ENCODE measurements at places on chromosomes 2 and 18. TPM values are rescaled to one million over a fixed set of nuclear protein-coding genes. Genes with fewer than 3 reads are reported as not detected.

DNA sequence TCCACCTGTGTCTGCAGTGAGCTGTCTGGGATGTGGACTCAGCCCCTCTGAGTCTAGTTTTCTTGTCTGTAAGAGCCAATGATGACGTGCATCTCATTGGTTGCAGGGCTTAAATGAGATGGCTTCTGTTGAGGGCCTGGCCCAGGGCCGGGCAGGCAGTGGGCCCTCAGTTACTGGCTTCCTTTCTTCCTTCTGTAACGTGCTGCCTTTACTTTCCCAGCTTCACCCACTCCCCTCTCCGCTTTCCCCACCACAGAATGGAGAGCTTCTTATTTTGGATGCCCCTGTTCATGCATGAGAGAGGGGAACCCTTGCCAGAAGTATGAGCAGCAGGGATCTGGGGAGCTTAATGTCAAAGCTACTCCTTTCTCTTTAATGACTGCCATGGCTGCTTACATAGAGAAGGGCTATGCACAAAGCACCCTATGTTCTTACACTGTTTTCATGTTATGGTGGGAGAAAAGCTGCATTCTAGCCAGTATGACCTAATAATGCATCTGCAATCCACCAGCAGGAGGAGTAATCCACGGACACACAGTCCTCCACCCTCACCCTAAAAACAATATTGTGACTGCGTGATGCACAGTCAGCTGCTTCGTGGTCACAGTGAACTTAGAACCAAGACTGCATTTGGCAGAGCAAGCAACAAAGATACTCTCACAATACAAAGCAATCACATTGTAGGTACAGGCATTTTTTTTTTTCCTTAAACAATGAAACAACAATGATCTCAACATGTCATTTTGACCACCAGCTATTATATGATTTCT lies 37.2 kb downstream of the CREG2 start:
- peak; percentile 31 for DNase-seq

TUBA4B gene
- not detected for total RNA-seq

- no peak for DNase-seq
Measured at GRCh38 chr18:55318951-55319441, 269.0 kb downstream of the TCF4 start.

- DNase-seq, result no peak
Measured at GRCh38 chr2:26993768-26994167, 23.3 kb downstream of the MAPRE3 start.

CTAGE1 gene
- total RNA-seq, result not detected

GRCh38 chr2:201343559-201343958 lies 13.6 kb downstream of the FLACC1 start:
- no peak for DNase-seq

CPLX4 gene
- total RNA-seq, result not detected

DNA sequence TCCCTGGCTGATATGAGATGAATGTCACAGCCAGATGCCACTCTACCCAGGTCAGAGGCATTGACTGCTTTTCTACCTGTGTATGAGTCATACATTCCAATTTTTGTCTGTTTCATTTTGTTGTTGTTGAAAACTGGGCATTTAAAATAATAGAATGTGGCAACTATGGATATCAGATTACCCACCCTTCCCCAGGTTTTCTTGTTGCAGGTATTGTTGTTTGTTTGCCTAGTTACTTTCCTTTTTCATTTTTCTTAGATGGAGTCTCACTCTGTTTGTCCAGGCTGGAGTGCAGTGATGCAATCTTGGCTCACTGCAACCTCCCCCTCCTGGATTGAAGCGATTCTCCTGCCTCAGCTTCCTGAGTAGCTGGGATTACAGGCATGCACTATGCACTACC lies 70.2 kb downstream of the LRRC30 start:
- no peak for DNase-seq

GRCh38 chr2:175312137-175312536 lies 130.6 kb upstream of the ATP5MC3 start:
- no peak for DNase-seq

- no peak for DNase-seq
Measured at GRCh38 chr2:67802291-67802690, 260.5 kb downstream of the C1D start.

DCDC2C gene
- not detected for total RNA-seq

DNA sequence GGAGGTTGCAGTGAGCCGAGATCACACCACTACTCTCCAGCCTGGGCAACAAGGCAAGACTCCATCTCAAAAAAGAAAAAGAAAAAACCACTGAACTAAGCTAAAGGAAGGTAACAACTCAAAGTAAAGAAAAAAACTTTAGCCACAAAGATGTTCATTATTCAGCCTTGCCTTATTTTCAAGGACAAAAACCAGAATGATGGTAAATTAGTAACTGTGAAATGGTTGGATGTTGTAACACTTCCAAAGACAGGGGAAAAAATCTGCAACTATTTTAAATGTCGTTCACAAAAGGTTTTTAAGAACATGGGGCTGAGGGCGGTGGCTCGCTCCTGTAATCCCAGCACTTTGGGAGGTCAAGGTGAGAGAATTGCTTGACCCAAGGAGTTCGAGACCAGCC lies 10.1 kb downstream of the ADAM17 start:
- no peak for DNase-seq

DNA sequence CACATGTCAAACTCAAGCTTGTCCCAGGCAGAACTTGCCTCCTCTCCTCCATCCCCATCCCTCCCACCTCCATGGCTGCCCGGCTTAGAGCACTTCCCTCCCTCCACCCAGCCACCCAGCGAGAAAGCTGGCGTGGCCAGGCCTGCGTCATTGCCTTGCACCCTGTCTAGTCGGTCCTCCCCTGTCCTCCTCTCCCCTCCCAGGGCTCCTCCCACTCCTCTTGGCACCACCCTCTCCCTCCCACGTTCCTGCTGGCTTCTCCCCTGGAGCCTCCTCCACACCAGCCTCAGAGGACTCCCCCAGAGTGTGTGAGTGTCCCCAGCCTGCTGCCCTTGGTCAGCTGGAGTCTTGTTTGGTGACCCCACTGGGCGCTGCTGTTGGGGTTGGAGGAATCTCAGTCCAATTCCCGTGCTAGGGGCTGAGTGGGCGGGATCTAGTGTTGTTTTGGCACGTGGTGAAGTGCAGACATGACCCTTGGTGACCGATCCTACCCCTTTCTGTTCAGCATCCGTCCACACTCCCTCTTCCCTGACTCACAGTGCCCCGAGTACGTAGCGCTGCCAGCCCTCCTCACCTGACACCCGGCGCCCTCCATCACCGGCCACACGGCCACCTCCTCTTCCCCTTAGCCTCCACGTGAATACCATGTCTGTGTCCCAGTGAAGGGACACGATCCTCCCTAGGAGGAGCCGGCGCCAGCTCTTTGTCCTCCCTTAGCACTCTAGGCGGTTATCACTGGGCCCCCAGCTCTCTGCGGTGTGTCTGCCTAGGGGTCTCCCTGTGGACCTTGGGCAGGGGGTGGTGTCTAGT lies 41.4 kb downstream of the ATP6V1C2 start:
- DNase-seq, result no peak

DNA sequence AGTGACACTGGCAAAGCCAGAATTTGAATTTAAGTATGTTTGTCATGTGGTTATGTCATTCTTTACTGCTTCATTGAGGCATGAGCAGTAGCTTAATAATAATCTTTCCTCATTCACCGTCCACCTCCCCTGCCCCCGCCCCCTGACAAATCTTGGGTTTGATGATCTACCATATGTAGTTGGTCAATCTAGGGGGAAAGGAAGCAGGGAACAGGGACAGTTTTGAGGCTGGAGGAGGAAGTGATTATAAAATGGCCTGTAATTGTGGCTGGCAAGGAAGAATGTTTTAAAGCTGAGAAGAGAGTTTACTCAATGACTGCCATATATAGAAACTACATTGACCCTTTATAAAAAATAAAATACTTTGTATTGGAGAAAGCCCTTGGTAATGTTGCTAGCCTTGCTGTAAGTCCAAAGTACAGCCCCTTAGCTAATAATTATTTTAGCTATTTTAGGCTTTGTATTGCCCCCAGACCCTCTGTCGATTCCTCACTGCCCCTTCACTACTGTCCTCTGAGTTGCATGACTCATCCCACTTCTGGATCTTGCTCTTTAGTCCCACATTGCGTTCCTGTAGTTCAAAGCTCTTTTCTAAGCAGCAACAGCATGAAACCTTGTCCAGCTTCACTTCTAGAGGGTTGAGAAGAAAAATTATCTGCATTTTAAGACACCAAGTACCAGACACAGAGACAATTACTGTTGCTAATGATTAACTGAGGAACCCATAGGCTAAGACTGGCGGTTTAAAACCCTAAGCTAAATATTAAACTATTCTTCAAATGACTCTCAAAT lies 38.4 kb downstream of the PELI1 start:
- DNase-seq, result no peak

- DNase-seq, result no peak
Measured at GRCh38 chr2:63029058-63029457, 21.6 kb upstream of the OTX1 start.

DNA sequence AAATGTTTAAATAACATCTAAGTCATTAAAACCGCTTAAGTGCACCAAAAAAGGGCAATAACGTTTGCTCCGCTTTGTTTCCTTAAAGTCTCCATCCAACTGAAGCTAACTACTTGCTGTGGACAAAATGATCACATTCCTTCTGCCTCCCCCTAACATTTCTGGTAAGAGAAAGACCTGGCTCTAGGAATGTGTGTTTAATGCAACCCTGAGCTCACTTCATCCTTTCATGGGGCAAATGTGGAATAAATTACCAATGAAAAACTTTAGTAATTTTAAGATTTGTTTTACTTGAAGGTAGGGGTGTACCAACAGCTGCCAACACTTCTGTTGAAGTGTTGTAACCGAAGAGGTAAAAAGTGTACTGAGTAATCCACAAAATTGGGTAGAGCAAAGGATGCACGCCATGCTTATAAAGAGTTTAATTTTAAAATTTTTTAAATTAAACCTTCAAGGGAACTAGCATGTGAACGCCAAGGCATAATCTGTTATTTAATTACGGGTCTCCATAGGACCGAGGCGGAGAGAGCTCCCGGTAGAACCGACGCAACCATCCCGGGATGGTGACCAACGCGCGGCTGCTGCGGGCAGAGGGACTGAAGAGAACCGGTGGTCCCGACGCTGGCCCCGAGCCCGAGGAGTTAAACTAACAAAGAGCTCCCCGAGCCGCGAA lies 1.1 kb downstream of the HNRNPLL start:
- peak; percentile 22 for DNase-seq

DNA sequence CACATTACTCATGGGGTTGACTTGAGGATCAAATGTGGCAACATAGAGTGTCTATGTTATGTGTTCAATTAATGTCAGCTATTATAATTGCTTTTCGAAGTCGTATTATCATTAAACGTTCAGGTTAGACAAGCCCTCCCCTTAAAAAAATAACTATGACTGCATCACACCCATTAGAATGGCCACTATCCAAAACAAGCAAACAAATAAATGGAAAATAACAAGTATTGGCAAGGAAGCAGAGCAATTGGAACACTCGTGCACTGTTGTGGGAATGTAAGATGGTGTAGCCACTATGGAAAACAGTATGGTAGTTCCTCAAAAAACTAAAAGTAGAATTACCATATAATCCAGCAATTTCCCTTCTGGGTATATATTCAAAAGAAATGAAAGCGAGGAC lies 10.0 kb upstream of the CTIF start:
- no peak for DNase-seq

LRP2 gene
- not detected for total RNA-seq

DNA sequence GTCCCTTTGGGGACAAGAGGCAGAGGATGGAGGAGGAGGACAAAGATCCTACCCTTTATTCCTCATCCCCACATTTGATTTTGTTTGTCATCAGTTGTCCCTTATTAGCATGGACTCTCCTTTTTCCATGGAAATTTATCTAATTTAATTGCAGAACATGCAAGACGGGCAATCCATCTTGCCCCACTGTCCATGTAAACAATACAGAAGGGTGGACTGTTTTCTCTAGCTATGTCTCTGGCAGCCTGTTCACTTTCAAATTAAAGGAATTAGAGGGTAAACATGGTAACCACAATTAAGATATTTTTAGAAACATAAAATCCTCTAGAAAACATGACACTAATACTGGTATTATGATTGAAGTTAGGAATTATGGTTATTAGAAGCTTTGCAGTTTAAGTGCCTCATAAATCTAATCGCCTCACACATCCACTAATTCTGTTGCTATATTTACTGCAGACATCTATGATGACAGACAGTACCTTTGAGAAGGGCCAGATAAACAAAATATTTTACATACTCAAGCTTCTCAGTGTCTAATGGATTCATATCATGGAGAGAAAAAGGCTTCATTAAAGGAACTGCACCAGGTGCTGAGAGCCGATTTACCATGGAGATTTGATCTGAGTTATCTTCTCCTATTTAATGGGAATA lies 215.5 kb downstream of the LNPK start:
- DNase-seq, result no peak

GRCh38 chr2:30717081-30717650 lies 90.1 kb downstream of the CAPN13 start:
- DNase-seq, result no peak

DNA sequence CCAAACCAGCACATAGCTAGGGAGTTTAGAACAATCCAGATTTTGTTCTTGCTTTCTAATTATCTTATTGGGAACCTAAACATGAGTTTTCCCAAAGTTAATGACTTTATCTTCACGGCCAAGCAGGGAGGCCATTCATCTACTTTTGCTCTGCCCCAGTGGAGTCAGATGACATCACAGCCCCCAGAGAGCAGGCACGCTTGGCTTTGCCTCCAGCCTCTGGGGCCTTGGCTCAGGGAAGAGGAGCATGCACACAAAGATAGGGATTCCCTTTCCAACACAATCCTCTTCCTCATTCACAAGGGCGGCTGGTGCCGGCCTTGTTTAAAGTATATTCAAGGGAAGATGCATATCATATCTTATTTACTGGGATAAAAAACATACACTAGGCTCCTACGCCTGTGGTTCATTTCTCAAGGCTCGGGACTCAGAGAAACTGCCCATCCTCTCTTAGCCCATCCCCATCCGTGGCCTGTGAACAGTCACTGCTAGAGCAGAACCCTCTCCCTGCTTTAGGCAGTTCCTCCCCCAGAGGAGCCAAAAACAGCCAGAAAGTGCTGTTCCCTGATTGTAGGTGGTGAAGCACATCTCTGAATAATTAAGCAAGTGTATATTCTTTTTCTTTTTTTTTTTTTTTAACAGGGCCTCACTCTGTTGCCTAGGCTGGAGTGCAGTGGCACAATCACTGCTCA lies 21.2 kb downstream of the TGFA start:
- no peak for DNase-seq

DNA sequence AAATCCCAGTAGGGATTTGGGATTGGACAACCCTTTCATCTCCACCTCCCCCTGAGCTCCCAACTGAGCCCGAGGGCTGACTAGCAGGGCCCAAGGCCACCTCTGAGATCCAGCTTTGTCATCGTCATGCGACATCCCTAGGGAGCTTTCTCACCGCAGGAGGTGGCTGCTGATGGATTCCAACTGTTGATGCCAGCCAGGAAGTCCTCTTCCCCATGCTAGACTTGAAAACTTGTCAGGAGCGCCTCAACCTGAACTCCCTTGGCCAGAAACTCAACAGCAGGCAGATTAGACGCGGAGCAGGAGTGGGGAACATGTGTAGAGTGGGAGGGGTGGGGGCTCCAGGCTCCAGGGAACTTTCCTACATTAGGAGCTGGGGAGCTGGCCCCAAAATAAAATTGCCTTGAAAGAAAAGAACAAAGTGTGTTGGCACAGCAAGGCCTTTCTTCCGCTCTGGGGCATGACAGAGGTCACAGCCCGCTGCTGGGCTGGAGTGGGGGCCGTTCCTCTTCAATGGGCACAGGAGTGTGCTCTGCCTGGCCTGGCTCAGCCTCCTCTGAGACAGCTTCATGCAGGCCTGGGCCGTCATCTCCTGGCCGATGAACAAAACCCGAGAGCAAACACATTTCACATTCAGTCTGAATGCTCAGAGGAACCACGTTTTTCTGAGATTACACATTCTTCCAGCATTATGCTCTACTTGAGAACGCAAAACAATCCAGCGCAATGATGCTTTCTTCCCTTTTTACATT lies 34.5 kb downstream of the EMILIN2 start:
- DNase-seq, result no peak

DOK6 gene
- not detected for total RNA-seq

FAM110C gene
- not detected for total RNA-seq

All from naive thymus-derived CD4-positive, alpha-beta T cell (primary cell).